ENCODE measurements at places on chromosomes 16 and 17.

GRCh38 chr17:29215717-29216116, 30.9 kb upstream of the CRYBA1 start:
- no peak for DNase-seq

DNA sequence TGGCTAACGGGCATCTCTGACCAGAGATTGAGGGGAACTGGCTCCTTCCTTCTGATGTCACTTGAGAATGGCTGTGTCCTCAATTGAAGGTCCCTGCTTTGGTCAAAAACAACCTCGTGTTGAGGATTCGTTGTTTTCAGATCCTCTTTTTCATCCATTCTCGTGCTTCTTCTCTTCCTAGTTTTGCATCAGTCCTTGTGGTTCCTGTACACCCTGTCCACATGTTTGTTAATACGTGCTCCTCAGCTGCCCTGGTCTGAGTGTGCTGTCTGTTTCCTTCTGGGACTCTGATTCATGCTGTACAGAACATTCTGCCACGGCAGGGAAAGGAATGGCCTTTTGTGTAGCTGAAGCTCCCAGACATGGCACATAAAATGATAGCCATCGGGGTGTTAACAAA, 863.2 kb upstream of the GOT2 start:
- DNase-seq, result no peak

DNA sequence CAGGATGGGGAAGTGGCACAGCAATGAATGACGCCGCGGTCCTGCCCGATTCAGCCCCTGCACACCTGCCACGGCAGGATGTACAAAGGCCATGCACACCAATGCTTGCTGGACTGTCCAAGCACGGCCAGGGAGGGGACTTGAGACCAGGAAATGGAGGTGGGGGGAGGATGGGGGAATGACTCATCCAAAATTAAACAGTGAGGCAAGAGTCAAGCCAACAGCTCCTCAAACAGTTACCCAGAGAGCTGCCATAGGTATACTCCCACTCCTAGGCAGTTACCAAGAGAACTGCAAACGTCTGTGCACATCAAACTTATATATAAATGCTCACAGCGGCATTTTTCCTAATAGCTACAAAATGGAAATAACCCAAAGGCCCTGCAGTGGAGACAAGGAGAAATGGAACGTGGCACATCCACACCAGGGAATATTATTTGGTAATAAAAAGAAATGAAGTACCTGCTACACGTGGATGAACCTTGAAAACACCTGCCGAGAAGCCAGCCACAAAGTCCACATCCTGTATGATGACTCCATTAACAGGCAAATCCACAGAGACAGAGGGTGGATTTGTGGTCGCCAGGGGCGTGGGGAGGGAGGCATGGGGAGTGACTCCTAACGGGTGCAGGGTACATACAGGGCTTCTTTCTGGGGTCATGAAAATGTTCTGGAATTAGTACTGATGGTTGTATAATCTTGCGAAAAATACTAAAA, 54.1 kb downstream of the VAC14 start:
- no peak for DNase-seq

DNA sequence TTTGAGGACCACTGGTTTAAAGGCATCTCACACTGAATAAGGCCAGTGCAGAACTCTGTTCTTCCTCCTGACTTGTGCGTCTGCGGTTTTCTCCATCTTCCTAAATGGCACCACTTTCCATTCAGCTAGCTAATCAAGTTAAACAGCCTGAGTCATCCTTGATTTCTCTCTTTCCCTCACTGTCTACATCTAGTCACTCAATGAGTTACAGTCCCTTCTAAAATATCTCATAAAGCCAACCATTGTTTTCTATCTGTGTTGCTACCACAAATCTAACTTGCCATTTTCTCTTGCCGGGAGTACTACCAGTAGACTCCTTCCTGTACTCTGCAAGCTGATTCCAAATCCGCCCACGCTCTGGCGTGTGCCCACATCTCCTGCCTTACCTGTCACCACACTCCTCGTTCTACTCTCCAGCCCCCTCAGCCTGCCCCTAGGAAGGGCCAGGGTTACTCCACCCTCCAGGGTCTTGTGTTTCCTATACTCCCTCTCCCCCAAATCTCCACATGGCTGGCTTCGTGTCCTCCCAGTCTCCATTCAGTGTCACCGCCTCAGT, 324.5 kb downstream of the SNX29 start:
- no peak for DNase-seq

DNA sequence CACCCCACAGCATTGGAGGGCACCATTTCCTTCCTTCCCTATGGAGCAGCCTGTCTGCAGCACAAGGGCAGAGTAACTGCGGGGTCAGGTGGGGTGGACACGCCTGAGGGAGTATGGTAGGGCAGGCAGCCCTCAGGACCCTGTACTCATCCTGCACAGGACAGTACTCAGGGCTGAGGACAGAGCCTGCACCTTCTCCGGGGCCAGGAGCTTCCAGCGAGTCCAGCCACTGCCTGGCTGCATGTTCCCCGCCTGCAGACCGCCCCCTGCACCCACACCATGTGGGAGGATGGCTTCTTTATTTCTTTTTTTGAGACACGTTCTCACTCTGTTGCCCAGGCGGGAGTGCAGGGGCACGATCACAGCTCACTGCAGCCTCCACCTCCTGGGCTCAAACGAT, 47.6 kb upstream of the CDC42EP4 start:
- no peak for DNase-seq

DNA sequence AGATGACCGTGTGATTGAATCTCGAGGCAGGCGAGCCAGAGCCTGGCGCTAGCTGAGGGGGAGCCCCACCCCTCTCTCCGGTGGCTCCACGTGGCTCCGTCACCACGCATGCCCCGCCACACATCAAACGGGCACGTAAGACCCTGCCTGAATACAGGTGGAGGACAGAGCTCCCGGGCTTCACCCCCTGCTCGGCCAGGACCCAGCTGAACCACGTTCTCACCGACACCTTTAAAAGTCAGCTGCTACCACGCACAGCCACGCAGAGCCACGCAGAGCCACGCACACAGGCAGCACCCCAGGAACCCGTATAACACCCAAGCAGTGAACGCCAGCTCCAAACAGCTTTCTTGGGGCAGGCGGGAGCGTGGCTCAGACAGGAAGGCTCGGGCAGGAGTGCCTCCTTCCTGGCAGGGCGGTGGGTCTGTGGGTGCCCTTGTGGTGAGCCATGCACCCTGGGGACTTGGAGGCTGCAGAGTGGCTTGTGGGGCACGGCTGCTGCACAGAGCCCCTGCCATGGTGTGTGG, 4.4 kb downstream of the TMEM204 start:
- DNase-seq, result no peak

DNA sequence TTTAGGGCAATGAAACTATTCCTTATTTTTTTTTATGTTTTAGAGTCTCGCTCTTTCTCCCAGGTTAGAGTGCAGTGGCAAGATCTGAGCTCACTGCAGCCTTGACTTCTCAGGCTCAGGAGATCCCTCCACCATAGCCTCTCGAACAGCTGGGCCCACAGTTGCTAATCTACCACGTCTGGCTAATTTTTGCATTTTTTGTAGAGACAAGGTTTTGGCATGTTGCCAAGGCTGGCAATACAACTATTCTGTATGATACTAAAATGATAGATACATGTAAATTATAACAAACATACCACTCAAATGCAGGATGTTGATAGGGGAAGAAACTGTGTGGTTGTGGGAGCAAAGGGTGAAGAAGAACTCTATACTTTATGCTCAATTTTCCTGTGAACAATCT, 401.3 kb downstream of the ZFHX3 start:
- no peak for DNase-seq

DNA sequence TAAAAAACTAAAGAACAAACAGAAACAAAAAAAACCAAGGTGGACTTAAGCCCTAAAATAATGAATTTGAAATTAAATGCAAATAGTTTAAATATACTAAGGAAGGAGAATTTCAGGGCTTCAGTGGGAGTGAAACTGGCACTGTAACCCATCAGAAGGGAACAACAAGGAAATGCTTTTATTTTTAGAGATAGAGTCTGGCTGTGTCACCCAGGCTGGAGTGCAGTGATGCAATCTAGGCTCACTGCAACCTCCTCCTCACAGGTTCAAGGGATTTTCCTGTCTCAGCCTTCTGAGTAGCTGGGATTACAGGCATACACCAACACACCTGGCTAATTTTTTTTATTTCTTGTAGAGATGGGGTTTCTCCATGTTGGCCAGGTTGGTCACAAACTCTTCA, 625.2 kb upstream of the CDH8 start:
- DNase-seq, result no peak

DNA sequence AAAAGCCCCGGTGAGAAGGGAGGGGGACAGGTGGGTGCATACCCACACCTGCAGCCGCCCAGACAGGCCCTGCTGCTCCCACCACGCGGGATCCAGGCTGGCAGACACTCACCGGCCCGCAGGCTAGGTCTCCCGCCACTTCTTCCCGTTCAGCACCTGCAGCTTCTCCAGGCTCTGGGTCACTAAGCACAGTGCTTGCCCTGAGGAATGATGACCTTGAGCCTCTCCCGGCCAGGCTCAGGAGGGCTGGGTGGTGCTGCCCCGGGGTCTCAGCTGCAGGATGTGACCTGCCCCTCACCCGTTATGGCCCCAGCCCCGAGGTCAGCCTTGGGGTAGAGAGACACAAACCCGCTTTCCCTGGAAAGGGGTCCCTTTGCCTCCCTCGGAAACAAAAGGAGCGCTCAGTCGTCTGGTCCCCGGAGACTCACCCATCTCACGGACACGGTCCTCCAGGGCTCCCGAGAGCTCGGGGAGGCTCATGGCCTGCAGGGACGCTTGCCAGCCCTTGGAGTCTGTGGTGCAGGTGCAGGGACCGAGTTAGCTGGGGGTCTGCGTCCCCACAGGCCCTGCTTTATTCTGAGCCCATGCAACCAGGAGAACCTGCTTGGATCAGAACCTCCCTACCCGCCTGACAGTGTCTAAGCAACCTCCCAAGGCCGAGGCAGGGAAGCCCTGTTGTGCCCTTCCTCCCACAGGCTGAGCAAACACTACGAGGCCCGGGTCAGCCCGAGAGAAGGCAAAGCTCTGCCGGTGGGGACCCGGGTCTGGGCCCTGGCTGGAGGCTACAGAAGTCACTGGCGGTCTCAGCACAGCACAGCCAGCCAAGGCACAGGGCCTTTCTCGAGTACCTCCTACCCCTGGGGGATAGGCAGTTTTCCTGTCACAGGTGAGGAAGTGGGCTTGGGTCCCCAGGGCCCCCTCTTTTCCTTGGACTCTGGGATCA, 3.8 kb downstream of the NUDT16L1 start:
- DNase-seq, result no peak

DNA sequence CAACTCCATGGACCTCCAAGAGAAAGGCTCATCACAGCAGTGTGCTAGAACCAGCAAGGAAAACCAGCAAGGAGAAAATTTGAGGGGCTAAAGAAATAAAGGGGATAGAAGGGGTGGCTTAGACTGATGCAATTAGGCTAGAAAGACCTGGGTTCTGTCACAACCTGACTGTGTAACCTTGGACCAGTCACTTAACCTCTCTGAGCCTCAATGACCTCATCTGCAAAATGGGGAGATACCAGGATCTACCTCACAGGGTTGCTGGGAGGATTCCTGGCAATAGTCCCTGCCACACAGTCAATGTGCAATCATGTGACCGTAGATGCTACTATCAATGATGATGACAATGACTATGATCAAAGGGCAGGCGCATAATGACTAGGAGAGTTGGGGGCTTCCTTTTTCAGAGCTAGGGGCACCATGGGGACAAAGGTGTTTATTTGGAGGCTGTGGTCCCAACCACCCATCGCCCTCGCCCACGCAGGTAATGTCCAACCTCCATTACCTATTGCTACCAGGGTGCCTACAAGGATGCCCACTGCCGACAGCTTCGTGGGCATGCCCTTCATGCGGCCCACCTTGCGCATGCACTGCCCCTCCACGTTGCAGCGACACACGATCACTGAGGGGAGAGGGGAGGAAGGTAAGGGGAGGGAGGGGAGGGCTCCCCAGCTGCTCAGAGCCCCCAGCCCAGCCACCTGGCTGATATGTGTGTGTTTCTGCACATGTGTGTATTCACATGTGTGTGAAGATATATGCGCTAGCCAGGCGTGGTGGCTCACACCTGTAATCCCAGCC, 9.7 kb downstream of the CDH16 start:
- no peak for DNase-seq

DNA sequence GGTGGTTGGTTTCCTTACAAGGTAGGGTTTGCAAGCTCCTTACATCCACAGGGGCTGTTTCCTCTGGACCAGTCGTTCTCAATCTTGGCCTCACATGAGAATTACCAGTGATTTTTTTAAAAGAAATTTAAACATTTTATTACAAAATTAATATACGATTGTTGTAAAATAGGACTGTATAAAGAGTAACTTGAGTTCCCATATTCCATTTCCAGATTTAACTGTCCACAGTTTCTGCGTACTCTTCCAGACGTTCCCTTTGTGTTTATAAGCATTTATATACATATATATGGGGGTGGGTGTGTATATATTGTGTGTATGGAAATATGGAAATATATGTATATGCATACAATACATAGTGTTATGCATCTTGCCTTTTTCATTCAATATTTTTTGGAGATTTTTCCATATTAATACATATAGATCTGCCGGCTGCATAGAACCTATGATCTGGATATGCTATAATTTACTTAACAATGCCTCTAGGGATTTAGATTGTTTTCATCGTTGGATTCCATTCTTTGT, 31.5 kb downstream of the HLF start:
- DNase-seq, result no peak

DNA sequence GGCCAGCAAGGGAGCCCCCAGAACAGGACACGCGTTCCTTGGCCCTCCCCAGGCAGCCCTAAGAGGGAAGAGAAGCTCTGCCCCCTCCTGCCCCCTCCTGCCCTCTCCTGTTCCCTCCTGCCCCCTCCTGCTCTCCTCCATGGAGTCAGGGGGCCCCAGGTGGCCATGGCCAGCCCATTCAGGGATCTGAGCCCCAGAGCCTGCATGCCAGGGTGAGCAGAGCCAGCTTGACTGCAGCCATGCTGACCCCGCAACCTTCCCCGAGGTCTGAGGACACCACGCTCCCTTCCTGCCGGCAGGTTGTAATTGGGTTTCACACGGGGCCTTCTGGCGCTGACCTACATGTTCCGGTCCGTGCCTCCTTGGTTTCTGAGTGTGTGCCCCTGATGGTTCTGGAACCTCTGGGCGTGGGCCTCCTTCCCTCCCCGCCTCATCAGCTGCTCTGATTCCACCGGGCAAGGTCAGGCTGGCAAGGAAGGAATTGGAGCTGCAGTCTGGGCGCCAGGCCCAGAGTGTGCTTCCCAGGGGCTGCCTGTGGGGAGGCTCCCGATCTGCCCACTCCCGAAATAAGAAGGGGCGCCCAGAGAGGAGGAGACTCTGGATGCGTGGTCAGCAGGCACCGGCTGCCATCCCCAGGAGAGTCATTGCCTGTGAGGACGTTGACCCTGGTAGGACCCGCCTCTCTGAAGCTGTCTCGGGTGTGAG, 23.7 kb upstream of the NPTX1 start:
- no peak for DNase-seq

DNA sequence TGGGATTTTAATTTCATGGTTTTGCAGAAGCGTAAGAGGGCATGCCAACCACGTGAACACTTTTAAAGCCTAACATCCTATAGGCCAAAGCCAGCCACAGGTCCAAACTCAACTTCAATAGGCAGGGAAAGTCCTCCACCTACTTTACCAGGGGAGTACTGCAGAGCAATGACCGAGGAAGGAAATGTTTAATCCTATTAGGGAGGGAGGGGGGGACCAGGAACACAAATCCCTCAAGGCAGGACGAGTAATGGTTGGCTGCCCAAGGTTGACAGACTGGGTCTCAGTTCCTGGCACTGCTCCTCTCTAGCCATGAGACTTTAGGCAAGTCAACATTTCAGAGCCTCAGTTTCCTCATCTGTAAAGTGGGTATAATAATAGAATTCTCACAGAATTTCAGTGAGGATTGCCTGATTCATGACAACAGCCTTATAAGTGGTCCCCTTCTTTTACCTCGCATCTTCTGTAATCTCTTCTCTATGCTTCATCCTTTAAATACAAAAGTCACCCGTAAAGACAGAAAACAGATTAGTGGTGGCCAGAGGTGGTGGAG, 315.8 kb downstream of the HAPSTR1 start:
- no peak for DNase-seq
